Transverse colon (tissue), 4 donors: ENCODE measurements at places on chromosomes 16 and 17. TPM values are rescaled to one million over a fixed set of nuclear protein-coding genes. Genes with fewer than 3 reads are reported as not detected.
A peak's percentile ranks its signal among the peaks of the same experiment; 100 is the strongest.

The OTOP2 gene
- 80.7 TPM for total RNA-seq

The HSPB9 gene
- not detected for total RNA-seq

The CCL16 gene
- total RNA-seq = not detected

The C16orf92 gene
- not detected for total RNA-seq

The MAP2K3 gene
- 44.4 TPM for total RNA-seq

DNA sequence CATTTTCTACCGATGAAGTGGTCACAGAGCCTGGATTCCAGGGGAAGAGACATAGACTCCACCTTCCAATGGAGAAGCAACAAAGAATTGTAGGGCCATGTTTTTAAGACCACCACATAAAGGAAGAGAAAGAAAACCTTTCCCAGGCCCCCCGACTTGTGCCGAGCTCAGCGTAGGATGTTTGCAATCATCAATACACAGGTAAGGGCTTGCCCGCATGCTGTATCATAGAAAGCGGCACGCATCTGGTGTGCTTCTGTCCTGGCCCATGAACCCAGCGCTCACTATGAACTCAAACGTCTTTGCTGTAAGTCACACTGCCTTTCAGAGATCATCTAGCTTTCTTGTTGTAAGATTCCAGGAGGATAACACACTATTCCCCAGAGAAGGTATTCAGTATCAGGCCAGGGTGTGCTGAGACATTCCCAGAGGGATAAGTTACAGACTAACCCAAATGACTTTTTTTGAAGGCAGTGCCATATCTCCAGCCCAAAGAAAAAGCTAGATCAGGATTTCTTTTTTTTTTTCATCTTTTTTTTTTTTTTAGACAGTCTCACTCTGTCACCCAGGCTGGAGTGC lies 79.5 kb upstream of the RPL38 start:
- no peaks in the 10 kb centered on the region for H3K36me3 ChIP-seq
- no peaks in the 10 kb centered on the region for H3K27me3 ChIP-seq
- no peak overlapping the region for H3K4me3 ChIP-seq
- no peaks in the 10 kb centered on the region for H3K4me1 ChIP-seq
- DNase-seq = no peak

DNA sequence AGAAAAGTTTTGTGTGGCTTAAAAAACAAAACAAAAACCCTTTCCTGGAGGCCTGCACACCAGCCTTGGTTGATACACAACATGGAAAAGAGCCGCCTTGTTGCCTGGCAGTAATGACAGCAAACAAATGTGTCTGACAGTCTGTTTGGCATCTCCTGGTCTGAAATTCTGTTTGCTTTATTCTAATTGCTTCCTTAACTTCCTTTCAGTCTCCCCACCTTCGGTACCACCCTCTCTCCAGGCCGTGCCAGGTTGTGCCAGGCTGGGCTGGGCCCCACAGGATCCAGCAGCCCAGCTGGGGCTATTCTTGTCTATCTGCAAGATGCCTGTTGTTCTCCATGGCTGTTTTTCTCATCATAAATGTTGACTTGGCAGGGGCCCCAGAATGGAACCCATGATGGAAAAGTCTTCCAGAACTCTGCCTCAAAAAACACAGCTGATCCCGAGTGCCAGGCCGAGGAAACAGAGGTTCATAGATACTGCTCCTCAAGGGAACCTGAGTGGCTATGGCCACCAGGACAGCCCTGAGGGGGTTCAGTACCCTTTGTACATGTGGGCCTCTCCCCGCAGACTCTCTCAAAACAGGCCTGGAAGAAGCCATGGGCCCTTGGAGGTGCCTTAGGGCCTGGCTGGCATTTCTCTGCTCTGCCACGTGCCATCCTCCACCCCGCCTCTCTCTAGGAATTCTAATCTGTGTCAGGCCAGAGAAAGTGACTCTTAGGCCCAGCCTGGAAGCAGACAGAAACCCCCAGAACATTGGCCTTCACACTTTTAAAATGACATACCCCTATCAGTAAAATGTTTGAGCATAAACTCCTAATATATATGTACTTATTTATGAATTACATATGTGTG lies 50.5 kb downstream of the YPEL2 start:
- H3K36me3 ChIP-seq = no peaks in the 10 kb centered on the region
- peaks cover 63% of the 10 kb centered on the region for H3K4me1 ChIP-seq
- peak overlapping the region; percentile 77 for H3K27ac ChIP-seq
- DNase-seq = peak; percentile 76
- no peaks in the 10 kb centered on the region for H3K27me3 ChIP-seq

GRCh38 chr17:35895636-35896587 lies 15.8 kb upstream of the CCL5 start:
- H3K27ac ChIP-seq = no peak overlapping the region
- peak; percentile 17 for DNase-seq
- no peaks in the 10 kb centered on the region for H3K4me1 ChIP-seq
- H3K27me3 ChIP-seq = no peaks in the 10 kb centered on the region

- no peaks in the 10 kb centered on the region for H3K4me1 ChIP-seq
- no peaks in the 10 kb centered on the region for H3K36me3 ChIP-seq
- H3K27me3 ChIP-seq = no peaks in the 10 kb centered on the region
Observed at GRCh38 chr17:47801176-47801765, 20.3 kb downstream of the OSBPL7 start.

DNA sequence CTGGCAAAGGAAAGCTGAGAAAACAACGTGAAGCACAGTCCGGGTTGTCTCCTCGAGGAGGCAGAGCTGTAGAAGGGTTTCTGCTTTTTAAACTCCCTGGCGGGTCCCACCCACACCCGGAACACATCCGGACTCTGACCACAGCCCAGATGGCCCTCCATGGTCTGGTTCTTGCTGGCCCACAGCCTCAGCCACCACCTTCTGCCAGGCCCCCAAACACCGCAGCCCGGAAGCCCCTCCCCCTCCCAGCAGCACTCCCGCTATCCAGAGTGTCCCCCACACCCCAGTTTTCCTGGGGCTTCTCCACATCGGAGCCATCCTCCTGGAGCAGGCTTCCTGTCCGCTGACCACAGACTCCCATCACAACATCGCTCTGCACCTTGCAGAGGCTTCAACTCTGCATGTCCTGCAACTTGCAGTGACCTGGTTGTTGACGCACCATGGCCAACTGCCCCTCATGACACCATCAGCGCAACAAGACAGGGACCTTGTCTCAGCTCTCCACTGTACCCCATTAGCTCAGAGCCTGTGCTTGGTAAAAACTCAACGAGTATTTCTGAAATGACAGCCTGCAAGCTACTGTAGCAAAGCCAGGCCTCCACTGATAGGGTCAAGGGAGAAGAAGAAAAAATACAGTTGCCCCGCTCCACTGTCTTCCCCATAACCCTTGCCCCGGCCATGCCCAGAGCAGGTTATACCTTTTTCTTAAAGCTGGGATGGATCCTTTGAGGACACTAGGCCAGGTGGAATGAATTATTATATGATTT lies 129.8 kb downstream of the C16orf78 start:
- H3K27me3 ChIP-seq = no peaks in the 10 kb centered on the region
- no peak overlapping the region for H3K4me3 ChIP-seq
- H3K36me3 ChIP-seq = no peaks in the 10 kb centered on the region
- H3K27ac ChIP-seq = no peak overlapping the region

DNA sequence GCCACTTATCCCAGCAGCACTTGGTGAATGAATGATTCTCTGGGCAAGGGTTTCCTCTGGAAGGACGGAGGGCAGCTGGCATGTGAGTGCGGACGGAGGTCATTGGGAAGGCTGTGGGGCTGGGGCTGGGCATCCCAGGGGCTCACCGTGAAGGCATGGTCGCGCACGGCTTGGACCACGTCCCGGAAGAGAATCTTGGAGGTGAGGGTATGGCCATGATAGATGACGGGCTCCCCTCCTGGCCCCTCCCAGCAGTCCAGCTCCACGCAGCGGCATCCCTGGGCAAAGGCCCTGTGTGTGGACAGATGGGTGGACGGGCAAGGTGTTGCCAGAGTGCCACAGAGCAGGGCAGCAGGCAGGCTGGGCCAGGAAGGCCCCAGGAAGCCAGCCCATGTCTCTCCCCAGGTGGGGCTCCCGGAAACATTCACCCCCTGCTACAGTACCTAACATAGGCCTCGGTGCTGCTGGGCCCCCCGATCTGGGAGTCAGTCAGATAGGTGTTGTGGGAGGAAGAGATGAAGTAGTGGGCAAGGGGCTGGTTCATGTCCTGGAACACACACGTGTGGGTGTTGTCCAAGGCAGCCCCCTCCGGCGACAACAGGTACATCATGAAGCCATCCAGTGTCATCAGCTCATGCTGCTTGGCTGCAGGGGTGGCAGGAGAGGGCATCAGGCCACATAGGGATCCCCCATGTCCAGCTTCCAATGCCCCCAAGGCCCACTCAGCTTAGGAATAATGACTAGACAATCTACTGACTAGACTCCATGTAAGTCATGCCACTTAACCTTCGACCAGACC lies 14.3 kb downstream of the PLCD3 start:
- H3K27me3 ChIP-seq = no peaks in the 10 kb centered on the region
- no peaks in the 10 kb centered on the region for H3K36me3 ChIP-seq
- H3K4me3 ChIP-seq = no peak overlapping the region
- DNase-seq = no peak
- no peak overlapping the region for H3K27ac ChIP-seq

GRCh38 chr17:70168044-70168976 lies 1.0 kb upstream of the KCNJ2 start:
- H3K4me1 ChIP-seq = peaks cover 4% of the 10 kb centered on the region
- DNase-seq = peak; percentile 80
- peaks cover 13% of the 10 kb centered on the region for H3K27me3 ChIP-seq
- H3K36me3 ChIP-seq = no peaks in the 10 kb centered on the region

- no peak for DNase-seq
- H3K4me1 ChIP-seq = peaks cover 77% of the 10 kb centered on the region
- H3K27me3 ChIP-seq = no peaks in the 10 kb centered on the region
- H3K27ac ChIP-seq = peak overlapping the region; percentile 96
- H3K36me3 ChIP-seq = no peaks in the 10 kb centered on the region
Observed at GRCh38 chr16:73053038-73053363, 5.1 kb upstream of the ZFHX3 start.

DNA sequence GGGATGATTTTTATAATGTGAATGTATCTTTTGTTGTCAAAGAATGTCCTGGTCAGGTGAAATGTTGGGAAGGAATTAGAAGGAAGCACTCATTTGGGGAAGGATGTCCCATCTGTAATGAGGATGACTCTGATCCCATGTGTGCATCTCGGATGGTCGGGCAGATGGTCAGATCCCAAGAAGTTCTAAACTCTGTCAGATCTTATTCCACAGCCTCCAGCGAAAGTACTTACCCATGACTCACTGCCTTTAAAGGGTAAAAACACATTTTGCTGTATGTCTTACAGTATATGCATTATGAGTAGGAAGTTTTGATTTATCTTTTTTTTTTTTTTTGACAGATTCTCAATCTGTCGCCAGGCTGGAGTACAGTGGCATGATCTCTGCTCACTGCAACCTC lies 548 bp upstream of the KRTAP4-11 start:
- no peak overlapping the region for H3K27ac ChIP-seq
- DNase-seq = no peak
- H3K4me3 ChIP-seq = no peak overlapping the region
- H3K27me3 ChIP-seq = peaks cover 8% of the 10 kb centered on the region
- no peaks in the 10 kb centered on the region for H3K36me3 ChIP-seq
- H3K4me1 ChIP-seq = no peaks in the 10 kb centered on the region

DNA sequence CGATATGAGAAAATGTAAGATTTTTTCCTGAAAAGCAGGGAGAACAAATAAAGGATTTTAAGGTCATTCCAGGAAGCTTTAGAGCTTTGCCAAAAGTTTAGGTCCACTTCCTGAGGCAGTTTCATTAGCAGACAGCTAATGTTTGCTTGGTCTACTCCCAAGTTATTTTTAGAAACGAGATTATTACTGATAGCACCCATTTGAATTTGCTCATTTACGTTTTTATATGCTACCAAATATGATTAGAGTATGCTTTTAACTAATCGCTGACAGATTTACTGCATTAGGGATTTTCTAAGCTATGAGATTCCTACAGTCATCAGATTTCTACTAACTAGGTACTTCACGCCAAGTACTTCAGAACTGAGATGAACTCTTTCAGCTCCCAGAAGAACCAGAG lies 98.1 kb downstream of the WNT3 start:
- H3K4me1 ChIP-seq = no peaks in the 10 kb centered on the region
- H3K36me3 ChIP-seq = peaks cover 17% of the 10 kb centered on the region
- H3K4me3 ChIP-seq = no peak overlapping the region
- no peak overlapping the region for H3K27ac ChIP-seq
- H3K27me3 ChIP-seq = no peaks in the 10 kb centered on the region

DNA sequence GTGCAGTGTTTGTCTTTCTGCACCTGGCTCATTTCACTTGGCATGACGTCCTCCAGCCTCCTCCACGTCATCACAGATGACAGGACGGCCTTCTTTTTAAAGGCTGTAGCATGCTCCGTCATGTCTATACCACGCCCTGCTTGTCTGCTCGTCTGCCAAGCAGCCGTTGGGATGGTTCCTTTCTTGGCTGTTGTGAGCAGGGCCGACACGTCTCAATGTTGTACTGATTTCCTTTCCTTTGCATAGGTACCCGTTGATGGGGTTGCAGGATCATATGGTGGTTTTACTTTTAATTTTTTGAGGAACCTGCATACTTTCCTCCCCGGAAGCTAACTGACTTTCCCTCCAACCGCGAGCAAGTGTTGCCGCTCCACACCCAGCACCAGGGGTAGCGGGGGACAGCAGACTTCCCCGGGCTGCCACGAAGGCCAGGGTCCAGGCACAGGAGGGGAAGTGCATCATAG lies 212.2 kb upstream of the ZNF469 start:
- no peak for DNase-seq
- H3K27ac ChIP-seq = no peak overlapping the region
- H3K4me1 ChIP-seq = no peaks in the 10 kb centered on the region

GRCh38 chr17:55177159-55177854 lies 87.5 kb upstream of the HLF start:
- no peaks in the 10 kb centered on the region for H3K27me3 ChIP-seq
- H3K27ac ChIP-seq = no peak overlapping the region
- no peaks in the 10 kb centered on the region for H3K36me3 ChIP-seq
- H3K4me1 ChIP-seq = no peaks in the 10 kb centered on the region
- no peak for DNase-seq
